ENCODE measurements at places on chromosomes 16 and 17.

- DNase-seq: peak; percentile 32
Measured at GRCh38 chr17:35879773-35880654, at the start of gene CCL5. Gene CCL5 (minus strand): TSS chr17:35880360.

DNA sequence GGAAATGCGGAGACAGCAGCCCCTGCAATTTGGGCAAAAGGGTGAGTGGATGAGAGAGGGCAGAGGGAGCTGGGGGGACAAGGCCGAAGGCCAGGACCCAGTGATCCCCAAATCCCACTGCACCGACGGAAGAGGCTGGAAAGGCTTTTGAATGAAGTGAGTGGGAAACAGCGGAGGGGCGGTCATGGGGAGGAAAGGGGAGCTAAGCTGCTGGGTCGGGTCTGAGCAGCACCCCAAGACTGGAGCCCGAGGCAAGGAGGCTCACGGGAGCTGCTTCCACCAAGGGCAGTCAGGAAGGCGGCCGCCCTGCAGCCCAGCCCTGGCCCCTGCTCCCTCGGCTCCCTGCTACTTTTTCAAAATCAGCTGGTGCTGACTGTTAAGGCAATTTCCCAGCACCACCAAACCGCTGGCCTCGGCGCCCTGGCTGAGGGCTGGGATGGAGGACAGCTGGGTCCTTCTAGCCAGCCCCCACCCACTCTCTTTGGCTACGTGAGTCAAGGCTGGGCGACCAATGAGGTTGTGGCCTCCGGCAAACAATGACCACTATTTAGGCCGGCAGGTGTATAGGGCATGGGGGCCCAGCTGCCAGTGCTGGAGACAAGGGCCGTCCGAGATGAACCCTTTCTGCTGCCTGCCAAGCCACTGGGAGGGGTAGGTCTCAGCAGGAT, 507 bp downstream of the SERPINF1 start:
- DNase-seq: peak; percentile 69

GRCh38 chr17:46046957-46047356, 47.9 kb downstream of the STH start:
- peak; percentile 59 for DNase-seq

DNA sequence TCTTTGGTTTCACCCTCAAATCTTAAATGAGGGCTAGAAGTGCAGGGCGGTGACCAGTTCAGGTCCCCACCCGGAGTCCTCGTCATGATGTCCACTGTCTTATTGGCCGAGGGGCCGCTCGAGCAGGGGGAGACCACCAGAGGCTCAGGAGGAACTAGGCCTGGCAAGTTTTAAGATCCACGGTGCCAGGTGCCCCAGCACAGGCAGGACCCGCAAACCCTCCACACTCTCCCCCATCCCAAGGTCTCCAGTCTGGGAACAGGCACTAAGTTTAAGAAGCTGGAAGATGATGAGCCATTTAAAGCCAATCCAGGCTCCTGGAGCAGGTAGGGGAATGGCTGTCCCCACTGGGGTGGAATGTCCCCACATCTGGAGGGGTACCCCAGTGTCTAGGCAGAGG, 4.1 kb downstream of the DLX3 start:
- DNase-seq: no peak

- DNase-seq: no peak
Measured at GRCh38 chr17:64728041-64728695, 66.1 kb upstream of the SMURF2 start.
